Occipital lobe (tissue), 3 donors: ENCODE measurements at places on chromosomes 4 and X. TPM values are rescaled to one million over a fixed set of nuclear protein-coding genes. Genes with fewer than 3 reads are reported as not detected.

ARHGAP36 gene
- 0.31 TPM for total RNA-seq

AMER1 gene
- 8.9 TPM for total RNA-seq

SPATA4 gene
- total RNA-seq = 1.1 TPM

P2RY8 gene
- total RNA-seq = 0.16 TPM

SGMS2 gene
- total RNA-seq = 0.94 TPM

PPEF2 gene
- not detected for total RNA-seq

CNKSR2 gene
- 200 TPM for total RNA-seq

TADA2B gene
- 21.7 TPM for total RNA-seq

SLC7A11 gene
- 30.9 TPM for total RNA-seq

RAB40AL gene
- total RNA-seq = 0.31 TPM

PAGE2 gene
- total RNA-seq = not detected

PRICKLE3 gene
- 0.47 TPM for total RNA-seq
